ENCODE measurements at places on chromosomes 7 and 10.

- DNase-seq: no peak
- H3K36me3 ChIP-seq: no peaks in the 10 kb centered on the region
- H3K4me3 ChIP-seq: peak overlapping the region; percentile 65
- H3K27me3 ChIP-seq: peaks cover 4% of the 10 kb centered on the region
Observed at GRCh38 chr7:149772241-149772955, 990 bp downstream of the ZNF467 start.

- peaks cover 3% of the 10 kb centered on the region for H3K4me1 ChIP-seq
- no peaks in the 10 kb centered on the region for H3K27me3 ChIP-seq
- DNase-seq: no peak
- H3K36me3 ChIP-seq: no peaks in the 10 kb centered on the region
- H3K4me3 ChIP-seq: no peak overlapping the region
Observed at GRCh38 chr10:79430325-79430905, 15.0 kb downstream of the ZCCHC24 start.

DNA sequence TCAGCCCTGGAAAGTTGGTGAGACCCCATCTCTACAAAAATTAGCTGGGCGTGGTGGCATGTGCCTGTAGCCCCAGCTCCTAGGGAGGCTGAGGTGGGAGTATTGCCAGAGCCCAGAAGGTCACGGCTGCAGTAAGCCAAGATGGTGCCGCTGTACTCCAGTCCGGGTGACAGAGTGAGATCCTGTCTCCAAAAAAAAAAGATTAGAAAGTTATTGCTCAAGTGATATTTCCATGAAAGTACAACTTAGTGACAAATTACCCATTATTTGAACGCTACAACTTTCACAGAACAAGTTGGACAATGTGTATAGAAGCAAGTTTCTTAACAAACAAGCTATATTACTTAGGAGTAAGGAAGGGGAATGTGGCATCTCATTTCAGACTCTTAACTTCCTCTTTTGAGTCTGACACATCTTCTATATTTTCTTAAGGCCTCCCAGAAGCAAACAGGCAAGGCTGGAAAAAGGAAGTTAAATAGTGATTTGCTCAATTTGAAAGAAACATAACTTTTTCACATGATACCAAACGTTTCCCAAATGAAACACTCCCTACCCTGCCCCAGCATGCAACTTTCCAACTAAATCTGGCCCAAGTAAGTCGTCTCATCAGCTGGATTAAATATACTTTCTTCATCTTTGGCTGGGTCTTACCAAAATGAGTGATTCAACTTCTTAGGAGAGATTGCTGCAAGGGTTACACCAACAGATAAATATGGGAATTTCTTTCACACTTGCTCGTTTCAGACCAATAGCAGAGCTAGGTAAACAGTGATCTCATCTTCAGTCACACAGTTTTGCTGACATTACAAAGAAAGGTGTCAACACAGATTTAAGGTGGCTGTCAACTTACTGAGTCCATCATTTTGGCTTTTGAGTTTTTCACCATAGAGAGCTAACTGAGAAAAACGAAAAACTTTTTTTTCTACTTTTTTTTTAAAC is 66.3 kb upstream of the KLF6 start:
- H3K4me1 ChIP-seq: peaks cover 31% of the 10 kb centered on the region
- peak overlapping the region; percentile 100 for H3K27ac ChIP-seq
- H3K27me3 ChIP-seq: no peaks in the 10 kb centered on the region
- peak overlapping the region; percentile 85 for H3K4me3 ChIP-seq
- DNase-seq: no peak
- H3K36me3 ChIP-seq: no peaks in the 10 kb centered on the region

DNA sequence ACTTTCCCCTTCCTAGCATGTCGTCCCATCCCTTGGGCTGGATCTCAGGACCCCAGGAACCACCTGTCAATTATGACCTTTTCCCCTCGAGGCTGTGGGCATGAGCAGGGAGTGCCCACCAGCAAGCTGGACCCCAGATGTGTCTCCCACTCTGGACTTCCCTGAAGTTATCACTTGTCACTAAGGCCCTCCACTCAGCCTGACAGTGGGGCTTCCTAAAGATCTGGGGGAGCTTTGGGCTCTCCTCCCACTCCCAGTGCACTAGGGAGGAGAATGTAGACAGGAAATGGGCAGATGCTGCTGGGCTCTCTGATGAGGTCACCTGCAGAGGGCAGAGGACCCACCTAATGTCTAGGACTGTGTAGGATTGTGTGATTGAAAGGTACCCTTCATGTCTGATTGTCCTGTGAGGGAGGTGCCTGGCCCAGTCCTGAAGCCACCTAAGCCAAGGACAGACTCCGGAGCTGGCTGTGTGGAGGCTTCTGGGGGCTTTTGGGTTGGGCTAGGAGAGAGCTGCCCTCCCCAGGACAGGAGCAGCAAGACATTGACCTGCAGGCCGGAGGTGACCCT is 18.7 kb downstream of the MYO1G start:
- H3K4me1 ChIP-seq: peaks cover 38% of the 10 kb centered on the region
- H3K36me3 ChIP-seq: no peaks in the 10 kb centered on the region
- H3K27me3 ChIP-seq: no peaks in the 10 kb centered on the region
- no peak for DNase-seq
- H3K27ac ChIP-seq: peak overlapping the region; percentile 86

- peaks cover 13% of the 10 kb centered on the region for H3K27me3 ChIP-seq
- DNase-seq: no peak
- H3K4me3 ChIP-seq: no peak overlapping the region
- no peaks in the 10 kb centered on the region for H3K36me3 ChIP-seq
- no peak overlapping the region for H3K27ac ChIP-seq
Observed at GRCh38 chr7:8254667-8255066, 7.3 kb downstream of the ICA1 start.

- no peaks in the 10 kb centered on the region for H3K4me1 ChIP-seq
- H3K4me3 ChIP-seq: no peak overlapping the region
- H3K27ac ChIP-seq: no peak overlapping the region
- H3K27me3 ChIP-seq: no peaks in the 10 kb centered on the region
- H3K36me3 ChIP-seq: no peaks in the 10 kb centered on the region
Observed at GRCh38 chr10:63319231-63319630, 146.5 kb downstream of the JMJD1C start.

GRCh38 chr7:140201393-140201792 is 24.6 kb upstream of the KDM7A start:
- no peak for DNase-seq
- H3K4me3 ChIP-seq: no peak overlapping the region
- H3K27ac ChIP-seq: no peak overlapping the region
- peaks cover 5% of the 10 kb centered on the region for H3K27me3 ChIP-seq
- peaks cover 11% of the 10 kb centered on the region for H3K36me3 ChIP-seq
- H3K4me1 ChIP-seq: no peaks in the 10 kb centered on the region

DNA sequence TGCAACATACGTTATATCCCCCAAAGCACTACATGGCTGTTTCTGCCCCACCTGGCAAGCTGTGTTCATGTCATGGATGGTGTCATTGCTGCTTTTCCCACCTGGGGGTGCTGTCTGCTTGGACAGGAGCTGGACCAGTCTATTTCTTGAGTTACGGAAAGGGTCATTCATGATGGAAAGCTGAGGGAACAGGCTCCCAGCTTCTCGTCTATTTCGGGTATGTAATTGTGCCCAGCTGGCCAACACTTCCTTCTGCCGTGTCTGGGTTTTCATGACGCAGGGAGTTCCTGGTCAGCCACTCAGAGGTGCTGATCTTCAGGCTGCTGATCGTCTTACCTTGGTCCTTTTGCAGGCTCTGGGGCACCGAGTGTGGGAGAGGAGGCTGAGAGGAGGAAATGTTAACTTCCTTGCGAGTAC is 8.6 kb downstream of the BTBD16 start:
- H3K27ac ChIP-seq: no peak overlapping the region
- no peaks in the 10 kb centered on the region for H3K4me1 ChIP-seq
- H3K36me3 ChIP-seq: no peaks in the 10 kb centered on the region
- no peak for DNase-seq
- H3K4me3 ChIP-seq: no peak overlapping the region
- peaks cover 21% of the 10 kb centered on the region for H3K27me3 ChIP-seq

GRCh38 chr10:1595242-1595600 is 142.1 kb downstream of the ADARB2 start:
- H3K27me3 ChIP-seq: no peaks in the 10 kb centered on the region
- no peak for DNase-seq
- no peak overlapping the region for H3K27ac ChIP-seq
- H3K4me3 ChIP-seq: no peak overlapping the region

GRCh38 chr10:43427166-43427825 is 9.6 kb upstream of the ZNF487 start:
- peaks cover 4% of the 10 kb centered on the region for H3K4me1 ChIP-seq
- DNase-seq: peak; percentile 32
- no peak overlapping the region for H3K4me3 ChIP-seq

GRCh38 chr7:80039251-80039884 is 95.3 kb upstream of the GNAI1 start:
- H3K4me1 ChIP-seq: no peaks in the 10 kb centered on the region
- H3K4me3 ChIP-seq: no peak overlapping the region

- no peak overlapping the region for H3K27ac ChIP-seq
- H3K4me3 ChIP-seq: no peak overlapping the region
- no peaks in the 10 kb centered on the region for H3K4me1 ChIP-seq
- peaks cover 6% of the 10 kb centered on the region for H3K36me3 ChIP-seq
- no peaks in the 10 kb centered on the region for H3K27me3 ChIP-seq
- no peak for DNase-seq
Observed at GRCh38 chr10:82668221-82668895, 793.4 kb downstream of the NRG3 start.

DNA sequence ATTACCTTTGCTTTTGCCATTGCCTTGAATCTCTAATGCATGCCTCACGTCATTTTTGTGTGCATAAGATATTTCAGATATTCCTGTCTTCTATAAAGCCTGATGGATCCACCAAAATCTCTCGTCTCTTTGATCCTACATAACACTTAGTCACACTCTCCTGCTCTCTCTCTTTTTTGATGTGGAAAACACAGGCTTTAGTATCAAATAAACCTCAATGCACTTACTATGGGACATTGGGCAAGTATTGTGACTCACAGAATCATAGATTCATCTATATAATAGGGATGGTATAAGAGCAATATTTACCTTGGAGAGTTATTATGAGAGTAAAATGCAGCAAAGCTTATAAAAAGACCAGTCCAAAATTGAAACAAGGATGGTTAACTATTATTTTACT is 39.1 kb downstream of the DKK1 start:
- H3K4me1 ChIP-seq: no peaks in the 10 kb centered on the region
- H3K27me3 ChIP-seq: no peaks in the 10 kb centered on the region
- H3K27ac ChIP-seq: no peak overlapping the region
- no peak for DNase-seq
- H3K36me3 ChIP-seq: no peaks in the 10 kb centered on the region

- no peaks in the 10 kb centered on the region for H3K36me3 ChIP-seq
- no peak for DNase-seq
- no peak overlapping the region for H3K27ac ChIP-seq
- peaks cover 9% of the 10 kb centered on the region for H3K27me3 ChIP-seq
- H3K4me3 ChIP-seq: no peak overlapping the region
Observed at GRCh38 chr7:106167439-106168136, 55.5 kb upstream of the SYPL1 start.

DNA sequence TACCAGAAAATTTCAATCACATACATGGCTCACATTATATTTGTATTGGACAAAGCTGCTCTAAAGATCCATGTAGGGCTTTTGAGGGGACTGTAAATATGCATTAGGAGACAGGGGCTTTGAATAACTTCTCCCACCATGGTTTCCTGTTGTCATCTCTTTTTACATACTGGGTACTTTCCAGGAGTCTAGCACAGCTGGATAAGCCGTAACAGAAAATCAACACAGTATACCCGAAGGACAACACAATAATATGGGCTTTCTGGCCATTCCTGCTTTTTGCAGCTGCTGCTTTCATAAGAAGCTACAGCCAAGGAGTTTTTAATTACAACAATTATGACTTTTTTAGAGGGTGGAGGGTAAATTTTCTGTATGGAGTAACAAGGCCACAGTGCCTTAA is 63.4 kb upstream of the SRPK2 start:
- H3K27me3 ChIP-seq: no peaks in the 10 kb centered on the region
- no peaks in the 10 kb centered on the region for H3K36me3 ChIP-seq
- no peaks in the 10 kb centered on the region for H3K4me1 ChIP-seq
- no peak overlapping the region for H3K27ac ChIP-seq
- H3K4me3 ChIP-seq: no peak overlapping the region
- DNase-seq: no peak

GRCh38 chr10:101123815-101124617 is 7.1 kb upstream of the TLX1 start:
- peak overlapping the region; percentile 69 for H3K4me3 ChIP-seq
- H3K27me3 ChIP-seq: peaks cover 52% of the 10 kb centered on the region
- no peaks in the 10 kb centered on the region for H3K36me3 ChIP-seq
- peaks cover 29% of the 10 kb centered on the region for H3K4me1 ChIP-seq
- no peak overlapping the region for H3K27ac ChIP-seq
- no peak for DNase-seq

DNA sequence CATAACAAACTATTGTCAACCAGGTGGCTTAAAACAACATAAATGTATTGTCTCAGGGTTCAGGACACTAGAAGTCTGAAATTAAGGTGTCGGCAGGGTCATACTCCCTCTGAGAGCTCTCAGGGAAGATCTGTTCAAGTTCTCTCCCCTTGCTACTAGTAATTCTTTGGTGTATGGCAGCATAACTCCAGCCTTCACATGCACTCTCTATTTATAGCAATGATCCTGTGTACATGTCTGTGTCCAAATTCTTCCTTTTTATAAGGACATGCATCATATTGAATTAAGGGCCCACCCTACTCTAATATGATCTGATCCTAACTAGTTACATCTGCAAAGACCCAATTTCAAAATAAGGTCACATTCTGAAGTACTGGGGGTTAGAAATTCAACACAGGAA is 27.2 kb downstream of the CACNA2D1 start:
- no peaks in the 10 kb centered on the region for H3K27me3 ChIP-seq
- H3K27ac ChIP-seq: no peak overlapping the region

DNA sequence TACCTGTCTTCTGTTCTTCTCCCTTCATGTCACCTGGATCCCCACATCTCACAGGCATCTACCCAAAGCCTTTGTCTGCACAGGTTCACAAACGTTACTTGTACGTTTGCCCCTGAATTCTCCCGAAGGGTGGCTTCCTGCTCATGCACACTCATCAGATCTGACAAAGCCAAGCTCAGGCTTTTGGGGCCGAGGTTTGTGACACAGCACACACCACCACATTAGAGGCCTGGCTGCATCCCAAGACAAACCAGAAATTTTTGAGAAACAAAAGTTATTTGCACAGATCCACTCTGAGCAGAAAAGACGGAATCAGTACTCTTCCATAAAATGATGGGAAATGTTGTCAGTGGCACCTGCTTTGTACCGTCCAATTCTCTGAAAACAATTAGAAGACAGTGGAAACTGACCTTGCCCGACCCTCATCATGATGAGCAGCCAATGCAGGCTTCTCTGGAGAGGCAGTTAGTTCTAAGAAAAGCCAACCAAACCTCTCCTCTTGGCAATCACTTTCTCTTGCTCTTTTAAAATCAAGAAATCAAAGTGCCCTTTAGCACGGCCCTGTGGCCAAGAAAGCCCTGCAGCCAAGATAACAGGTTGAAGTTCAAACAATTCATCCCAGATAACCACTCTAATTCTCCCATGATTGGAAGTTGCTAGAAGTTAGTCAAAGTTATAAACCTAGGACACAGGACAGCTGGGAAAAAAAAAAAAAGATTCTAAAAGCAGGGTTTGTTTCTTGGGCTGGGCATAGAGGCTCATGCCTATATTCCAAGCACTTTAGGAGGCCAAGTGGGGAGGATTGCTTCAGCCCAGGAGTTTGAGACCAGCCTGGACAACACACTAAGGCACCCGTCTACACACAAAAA is 13.6 kb upstream of the SVIL start:
- H3K27ac ChIP-seq: peak overlapping the region; percentile 30
- peaks cover 9% of the 10 kb centered on the region for H3K27me3 ChIP-seq
- peak overlapping the region; percentile 76 for H3K4me3 ChIP-seq
- DNase-seq: no peak

- DNase-seq: no peak
- no peaks in the 10 kb centered on the region for H3K36me3 ChIP-seq
- H3K4me3 ChIP-seq: no peak overlapping the region
- H3K4me1 ChIP-seq: peaks cover 6% of the 10 kb centered on the region
- peaks cover 48% of the 10 kb centered on the region for H3K27me3 ChIP-seq
Observed at GRCh38 chr7:26083113-26083512, 68.9 kb upstream of the NFE2L3 start.
